Esophagus mucosa (tissue), 1 donor: ENCODE measurements at places on chromosomes 7 and 10. TPM values are rescaled to one million over a fixed set of nuclear protein-coding genes. Genes with fewer than 3 reads are reported as not detected.

GRCh38 chr10:11827414-11827813, 4.3 kb downstream of the PROSER2 start:
- ATAC-seq = no peak

ELN gene
- total RNA-seq = 4.9 TPM

DNA sequence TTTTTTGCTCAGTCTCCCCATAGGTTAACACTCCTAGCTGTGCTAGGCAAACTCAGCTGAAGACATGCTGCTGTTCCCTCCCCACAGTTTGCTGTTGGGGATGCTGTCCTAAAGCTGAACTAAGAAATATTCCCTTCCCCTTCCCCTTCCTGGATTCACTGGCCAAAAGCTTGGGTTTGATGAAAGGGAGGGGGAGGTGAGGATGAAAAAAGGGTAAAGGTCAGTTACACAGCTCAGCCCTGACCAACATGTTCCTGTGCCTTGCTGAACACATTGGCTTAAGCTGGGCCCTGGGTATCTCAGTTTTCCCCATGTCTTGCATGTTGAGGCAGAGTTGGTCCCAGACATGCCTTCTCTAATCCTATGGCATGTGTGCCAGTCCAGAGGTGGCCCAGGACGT, 15.3 kb downstream of the CCM2 start:
- ATAC-seq = no peak

ATG9B gene
- 16.7 TPM for total RNA-seq

DNA sequence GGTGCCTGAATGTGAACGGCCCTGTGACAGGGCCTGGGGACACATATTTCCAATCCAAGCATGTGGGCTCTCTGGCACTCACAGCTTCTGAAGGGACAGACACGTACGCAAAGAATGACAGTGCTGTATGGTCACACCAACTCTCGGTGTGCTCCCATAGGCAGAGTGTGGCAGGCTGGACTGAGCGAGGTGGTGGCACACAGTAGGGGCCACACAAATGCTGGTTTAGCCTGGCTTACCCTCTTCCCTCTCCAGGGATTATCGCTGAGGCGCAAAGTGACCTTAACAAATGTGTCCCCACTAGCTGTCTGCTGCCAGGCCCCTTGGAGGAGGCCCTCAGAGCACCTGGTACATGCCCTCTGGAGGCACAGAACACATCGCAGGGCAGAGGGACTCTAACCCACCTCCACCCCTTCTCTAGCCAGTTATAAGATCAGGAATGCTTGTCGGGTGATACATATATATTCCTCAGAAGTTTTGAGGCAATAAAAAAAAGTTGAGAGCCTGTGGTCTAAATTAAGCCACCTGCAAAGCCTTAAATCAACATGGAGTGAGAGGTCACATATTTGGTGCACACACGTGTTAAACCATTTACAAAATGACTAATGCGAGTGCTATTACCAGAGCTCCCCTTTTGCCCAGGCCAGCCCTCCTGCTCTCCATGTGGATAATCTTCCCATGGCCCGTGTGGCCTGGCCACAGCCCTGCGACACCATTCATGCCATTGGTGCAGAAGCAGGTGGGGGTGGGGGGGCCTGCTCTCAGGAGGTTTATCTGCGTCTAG, 262.8 kb upstream of the GRB10 start:
- ATAC-seq = peak; percentile 83

DNA sequence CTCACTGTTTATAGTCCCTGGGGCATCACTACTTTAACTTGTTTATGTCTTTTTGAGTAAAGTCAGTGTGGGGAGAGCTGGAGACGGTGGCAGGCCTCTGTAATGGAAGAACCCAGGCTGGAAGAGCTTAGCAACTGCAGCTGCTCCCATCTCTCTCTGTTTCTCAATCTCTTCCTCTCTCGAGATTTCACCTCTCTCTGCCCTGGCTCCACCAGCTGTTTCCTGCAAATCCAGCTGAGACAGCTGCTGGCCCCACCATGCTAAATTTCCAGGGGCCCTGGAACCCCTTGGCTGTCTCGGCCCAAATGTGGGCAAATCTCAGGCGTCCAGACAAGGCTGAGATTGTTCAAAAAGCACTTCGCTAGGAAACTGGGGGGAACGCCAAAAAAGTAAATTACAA, 25.8 kb upstream of the SLF2 start:
- ATAC-seq = no peak

APBB1IP gene
- 1.4 TPM for total RNA-seq

GRCh38 chr7:69893906-69894305, 295.6 kb downstream of the AUTS2 start:
- ATAC-seq = no peak

- ATAC-seq = no peak
These were observed 245.1 kb downstream of the STK31 start for GRCh38 chr7:23955145-23955544.

GRCh38 chr7:148912758-148913541, 28.9 kb upstream of the EZH2 start:
- ATAC-seq = no peak

DNA sequence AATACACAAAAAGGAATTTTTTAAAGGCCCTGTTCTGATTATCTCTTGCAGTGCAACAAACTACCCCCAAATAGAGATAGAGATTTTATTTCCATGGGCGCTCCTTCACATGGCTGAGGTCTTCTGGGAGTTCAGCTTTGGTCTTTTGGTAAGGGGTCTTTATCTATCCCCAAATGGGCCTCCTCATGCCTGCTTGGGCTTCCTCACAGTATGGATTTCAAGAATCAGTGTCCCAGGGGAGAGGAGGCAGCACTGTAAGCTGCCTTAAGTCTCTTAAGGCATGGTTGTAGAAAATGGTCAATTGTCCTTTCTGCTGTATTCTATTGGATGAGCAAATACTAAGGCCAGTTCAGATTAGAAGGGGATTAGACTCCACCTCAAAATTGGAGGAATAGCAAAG, 966.2 kb downstream of the TYW1 start:
- ATAC-seq = no peak

DNA sequence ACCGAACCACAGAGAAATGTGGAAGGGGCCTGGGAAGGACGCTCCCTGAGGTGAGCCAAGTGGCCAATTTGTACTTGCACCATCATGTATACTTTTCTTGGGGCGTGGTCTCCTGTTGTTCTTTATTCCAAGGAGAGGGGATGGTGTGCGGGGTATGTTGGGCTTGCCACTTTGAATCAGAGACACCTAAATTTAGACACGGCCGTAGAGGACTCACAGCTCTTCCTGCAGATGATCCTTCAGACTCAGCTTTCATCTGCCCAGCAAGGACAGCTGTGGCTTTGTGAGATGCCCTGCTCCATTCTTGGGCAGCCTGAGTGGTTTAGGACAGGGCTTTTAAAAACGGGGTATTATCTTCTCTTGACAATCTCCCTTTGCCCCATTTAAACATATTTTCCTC, 473.2 kb downstream of the REEP3 start:
- ATAC-seq = no peak

KLF14 gene
- total RNA-seq = not detected

CEP55 gene
- 17.8 TPM for total RNA-seq

DNA sequence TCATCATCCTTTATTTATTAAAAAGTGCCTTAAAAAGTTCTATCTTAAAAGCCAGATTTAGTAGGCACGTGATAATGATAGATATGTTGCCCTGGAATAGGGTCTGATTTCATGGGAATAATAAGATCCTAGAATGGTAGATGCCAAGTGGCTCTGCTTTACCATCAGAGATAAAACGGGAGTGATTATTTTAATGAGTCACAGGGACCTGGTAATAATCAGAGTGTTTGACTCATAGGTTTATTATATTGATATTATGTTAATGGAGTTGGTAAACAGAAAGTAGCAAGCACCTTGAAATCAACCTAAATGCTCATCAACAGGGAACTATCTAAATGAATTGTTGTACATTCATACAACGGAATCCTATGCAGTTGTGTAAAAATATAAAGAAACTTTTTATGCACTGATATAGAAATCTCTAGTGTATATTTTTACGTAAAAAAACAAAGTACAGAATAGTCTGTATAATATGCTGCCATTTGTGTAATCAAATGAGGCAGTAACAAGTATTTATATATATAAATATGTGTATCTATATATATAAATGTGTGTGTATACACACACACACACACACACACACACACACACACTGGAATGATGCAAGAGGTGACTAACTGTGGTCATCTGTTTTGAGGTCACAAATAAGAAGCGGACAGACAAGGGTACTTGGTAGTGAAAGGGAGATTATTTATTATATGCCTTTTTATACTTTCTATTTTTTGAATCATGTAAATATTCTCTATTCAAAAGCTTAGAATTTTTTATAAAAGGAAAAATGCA, 78.6 kb upstream of the DYNC1I1 start:
- no peak for ATAC-seq

DNA sequence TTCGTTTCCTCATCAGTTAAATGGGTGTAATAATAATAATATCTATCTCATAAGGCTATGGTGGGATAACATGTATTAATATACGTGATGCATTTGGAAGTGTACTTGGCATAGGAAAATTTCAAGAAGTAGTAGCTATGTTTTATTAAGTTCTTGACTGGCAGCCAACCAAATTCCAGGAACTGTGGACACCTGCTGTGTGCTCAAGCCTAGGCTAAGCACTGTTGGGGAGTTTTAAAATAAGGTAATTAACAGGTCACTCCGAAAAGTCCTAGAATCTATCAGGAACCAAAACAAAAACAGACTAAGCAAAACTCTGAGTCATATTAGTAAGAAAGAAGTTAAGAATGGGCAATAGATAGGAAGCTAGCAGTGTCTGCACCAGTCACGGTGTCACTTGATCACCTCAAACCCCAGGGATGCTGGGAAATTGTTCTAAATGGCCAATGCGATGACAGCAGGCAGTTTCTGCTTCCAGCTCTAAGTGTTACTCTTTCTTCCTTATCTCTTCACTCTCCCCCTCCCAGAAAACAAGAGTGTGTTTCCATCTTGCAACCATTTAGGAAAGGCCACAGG, 92.0 kb upstream of the GDF10 start:
- ATAC-seq = no peak

DNA sequence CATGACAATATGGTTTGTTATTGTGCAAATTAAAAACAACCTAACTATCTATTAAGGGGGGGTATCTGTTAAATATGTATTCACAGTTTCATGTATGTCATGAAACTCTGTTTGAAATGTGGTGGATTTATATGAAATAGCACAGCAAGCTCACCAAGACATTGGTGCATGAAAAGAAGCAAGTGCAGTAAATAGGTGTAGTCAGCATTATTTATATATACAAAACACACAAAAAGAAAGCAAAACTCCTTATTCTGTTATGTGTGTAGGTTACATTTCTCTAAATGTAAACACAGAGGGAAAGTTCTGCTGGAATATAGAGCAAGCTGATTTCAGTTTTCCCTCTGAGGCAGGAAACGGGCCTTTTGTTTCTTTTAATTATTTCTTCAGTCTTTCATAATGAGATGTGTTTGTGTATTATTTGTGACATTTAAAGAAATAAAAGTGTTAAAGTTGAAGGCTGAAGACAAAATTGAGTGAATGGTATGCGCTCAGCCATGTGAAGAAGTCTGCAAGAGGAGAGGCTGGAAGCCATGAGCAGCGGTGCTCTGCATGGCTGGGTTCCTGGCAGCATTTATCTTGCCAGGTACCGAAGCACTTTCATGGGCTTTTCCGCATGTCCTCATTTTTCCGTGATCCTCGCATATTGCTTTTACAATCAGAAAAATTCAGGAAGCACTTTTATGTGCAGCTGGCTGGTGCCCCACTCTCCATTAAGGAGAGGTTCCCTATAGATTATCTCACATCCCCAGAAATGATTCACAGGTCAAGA, 38.5 kb downstream of the GRID1 start:
- no peak for ATAC-seq

- no peak for ATAC-seq
These were observed 136.7 kb downstream of the EGFR start for GRCh38 chr7:55155351-55156117.

NPY4R2 gene
- total RNA-seq = not detected

GRCh38 chr7:25967278-25968204, 184.5 kb upstream of the NFE2L3 start:
- ATAC-seq = peak; percentile 24

DNA sequence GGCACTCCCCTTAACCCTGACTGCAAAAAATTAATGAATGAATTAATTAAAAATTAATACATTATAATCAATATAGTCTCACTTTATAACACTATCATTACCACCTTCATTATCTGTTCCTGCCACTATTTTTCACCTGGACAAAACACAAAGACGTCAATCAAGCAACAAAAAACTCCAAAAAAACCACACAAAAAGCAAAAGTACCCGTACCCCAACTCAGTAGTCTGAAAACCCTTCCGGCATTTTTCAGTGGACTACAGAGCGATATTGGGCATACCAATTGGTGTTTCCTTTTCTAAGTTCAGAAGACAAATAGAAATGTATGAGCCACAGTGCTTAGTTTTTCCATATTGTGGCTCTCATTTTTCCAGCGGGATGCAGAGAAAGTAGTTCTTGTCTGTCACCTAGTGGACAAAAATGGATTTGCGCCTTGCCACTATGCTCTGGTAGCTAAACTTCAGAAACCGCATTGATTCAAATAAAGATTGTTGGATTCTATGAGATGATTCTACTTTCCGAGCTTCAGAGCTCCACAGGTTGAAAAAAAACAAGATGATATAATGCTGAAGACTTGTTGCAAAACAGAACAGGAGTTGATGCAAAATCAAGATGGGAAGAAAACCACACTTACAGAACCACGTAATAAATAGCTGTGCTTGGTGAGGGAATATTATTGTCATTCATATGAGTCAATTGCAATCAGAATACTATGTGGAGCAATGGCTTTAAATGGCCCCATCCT, 50.6 kb upstream of the ITGB1 start:
- ATAC-seq = peak; percentile 30

- ATAC-seq = no peak
These were observed 235.1 kb upstream of the CXCL12 start for GRCh38 chr10:44619975-44620374.

- no peak for ATAC-seq
These were observed 328.7 kb downstream of the CXCL12 start for GRCh38 chr10:44056206-44056605.

GRCh38 chr10:123795196-123795780, 96.3 kb downstream of the CPXM2 start:
- ATAC-seq = no peak

ECD gene
- total RNA-seq = 20.0 TPM

- ATAC-seq = no peak
These were observed 144.4 kb upstream of the PTER start for GRCh38 chr10:16292366-16292765.

DNA sequence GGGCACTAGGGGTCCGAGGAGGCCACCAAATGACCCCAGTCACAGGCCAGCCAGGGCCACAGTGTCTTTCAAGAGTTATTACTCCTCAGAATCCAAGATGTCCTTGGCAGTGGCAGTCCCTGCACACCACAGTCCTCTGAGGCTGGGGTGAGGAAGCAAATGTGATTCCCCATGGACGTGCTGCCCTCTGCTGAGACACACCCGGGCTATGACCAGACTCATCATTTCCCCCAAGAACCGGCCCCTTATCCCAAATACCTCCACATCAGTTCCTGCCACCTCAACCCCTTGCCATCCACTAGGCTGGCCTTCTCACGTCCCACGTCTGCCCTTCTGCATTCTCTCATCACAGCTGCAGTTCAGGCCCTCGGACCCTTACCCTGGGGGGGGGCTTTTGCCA, 5.0 kb downstream of the PRKAG2 start:
- no peak for ATAC-seq
